ENCODE measurements at places on chromosomes 3 and 15. TPM values are rescaled to one million over a fixed set of nuclear protein-coding genes. Genes with fewer than 3 reads are reported as not detected.

DNA sequence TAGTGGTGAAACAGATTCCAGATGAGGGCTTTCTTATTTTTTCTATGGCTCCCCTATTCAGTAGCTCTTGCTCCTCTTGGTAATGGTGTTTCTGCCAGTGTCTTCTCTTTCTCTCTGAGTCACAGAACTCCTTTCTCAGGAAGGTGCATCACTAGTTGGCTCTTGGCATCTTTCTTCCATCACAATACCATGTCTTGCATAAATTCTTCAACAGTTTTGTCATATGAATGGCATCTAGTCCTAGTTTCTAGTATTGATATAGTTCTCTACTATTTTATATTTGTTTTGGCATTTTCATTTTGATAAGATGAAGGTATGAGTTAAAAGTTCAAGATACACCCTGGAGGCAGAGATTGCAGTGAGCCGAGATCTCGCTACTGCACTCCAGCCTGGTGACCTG is 51.0 kb downstream of the REC114 start:
- no peaks in the 10 kb centered on the region for H3K27me3 ChIP-seq
- H3K27ac ChIP-seq = no peak overlapping the region
- no peak for DNase-seq
- no peak overlapping the region for H3K4me3 ChIP-seq
- H3K4me1 ChIP-seq = peaks cover 31% of the 10 kb centered on the region

DNA sequence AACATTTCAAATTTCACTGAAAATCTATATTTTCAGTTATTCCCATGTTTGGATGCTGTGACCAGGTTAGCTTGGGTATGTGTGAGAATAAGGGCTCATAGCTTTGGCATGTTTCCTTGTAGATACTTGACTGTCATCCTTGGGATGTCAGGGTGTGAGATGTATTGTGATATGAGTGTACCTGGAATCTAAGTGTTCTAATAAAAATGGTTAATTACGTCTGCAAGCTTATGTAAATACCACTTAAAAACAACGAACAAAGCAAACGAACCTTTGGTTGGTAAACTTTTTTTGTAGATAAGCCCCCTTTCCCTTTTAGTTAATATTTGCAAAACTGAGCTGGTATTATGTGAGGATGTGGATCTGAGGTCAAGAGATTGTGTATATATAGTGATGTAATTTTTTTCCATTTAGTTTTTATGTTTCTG is 63.5 kb downstream of the FNDC3B start:
- DNase-seq = no peak
- H3K4me3 ChIP-seq = no peak overlapping the region
- no peaks in the 10 kb centered on the region for H3K36me3 ChIP-seq
- peak overlapping the region; percentile 82 for H3K27ac ChIP-seq
- H3K27me3 ChIP-seq = no peaks in the 10 kb centered on the region

ZBTB20 gene
- 37.3 TPM for total RNA-seq

- H3K27ac ChIP-seq = no peak overlapping the region
- peaks cover 52% of the 10 kb centered on the region for H3K27me3 ChIP-seq
- peaks cover 2% of the 10 kb centered on the region for H3K4me1 ChIP-seq
- no peak for DNase-seq
- no peak overlapping the region for H3K4me3 ChIP-seq
These were observed 327.5 kb downstream of the RORA start for GRCh38 chr15:60901647-60902046.

TMEM115 gene
- 67.0 TPM for total RNA-seq

GRCh38 chr3:105334138-105334882 is 32.4 kb upstream of the ALCAM start:
- no peak overlapping the region for H3K4me3 ChIP-seq
- no peaks in the 10 kb centered on the region for H3K36me3 ChIP-seq
- no peak for DNase-seq
- H3K27ac ChIP-seq = no peak overlapping the region
- H3K27me3 ChIP-seq = no peaks in the 10 kb centered on the region

SLC41A3 gene
- 55.1 TPM for total RNA-seq

HTD2 gene
- 9.9 TPM for total RNA-seq

LINGO1 gene
- total RNA-seq = 31.8 TPM

GRCh38 chr15:99180086-99180963 is 69.1 kb downstream of the TTC23 start:
- no peak for DNase-seq
- no peaks in the 10 kb centered on the region for H3K36me3 ChIP-seq

- peaks cover 32% of the 10 kb centered on the region for H3K36me3 ChIP-seq
- no peak for DNase-seq
- H3K27ac ChIP-seq = no peak overlapping the region
- no peaks in the 10 kb centered on the region for H3K27me3 ChIP-seq
- H3K4me1 ChIP-seq = no peaks in the 10 kb centered on the region
These were observed 16.3 kb downstream of the CRTAP start for GRCh38 chr3:33130144-33130543.

DNA sequence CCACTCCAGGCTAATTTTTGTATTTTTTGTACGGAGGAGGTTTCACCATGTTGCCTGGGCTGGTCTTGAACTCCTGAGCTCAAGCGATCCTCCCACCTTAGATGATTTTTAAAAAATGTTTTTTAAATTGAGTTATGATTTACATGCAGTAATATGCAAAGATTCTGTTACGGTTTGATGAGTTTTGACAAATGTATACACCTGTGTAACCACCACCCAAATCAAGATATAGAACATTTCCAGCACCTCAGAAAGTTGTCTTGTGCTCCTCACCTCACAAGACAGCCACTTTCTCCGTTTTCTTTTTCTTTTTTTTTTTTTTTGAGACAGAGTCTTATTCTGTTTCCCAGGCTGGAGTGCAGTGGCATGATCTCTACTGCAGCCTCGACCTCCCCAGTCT is 4.8 kb downstream of the SLC6A6 start:
- H3K27me3 ChIP-seq = no peaks in the 10 kb centered on the region
- H3K4me1 ChIP-seq = peaks cover 11% of the 10 kb centered on the region

GRCh38 chr15:62390791-62391640 is 225.9 kb upstream of the C2CD4B start:
- peaks cover 3% of the 10 kb centered on the region for H3K4me1 ChIP-seq
- peak; percentile 48 for DNase-seq
- H3K27me3 ChIP-seq = peaks cover 42% of the 10 kb centered on the region
- peak overlapping the region; percentile 25 for H3K27ac ChIP-seq
- peak overlapping the region; percentile 94 for H3K4me3 ChIP-seq
